T-helper 17 cell (primary cell): ENCODE measurements at places on chromosomes 7 and 10.

GRCh38 chr7:97090761-97091353 is 26.6 kb upstream of the SDHAF3 start:
- no peak for DNase-seq

GRCh38 chr7:14144538-14144937 is 155.1 kb upstream of the ETV1 start:
- no peak for DNase-seq

DNA sequence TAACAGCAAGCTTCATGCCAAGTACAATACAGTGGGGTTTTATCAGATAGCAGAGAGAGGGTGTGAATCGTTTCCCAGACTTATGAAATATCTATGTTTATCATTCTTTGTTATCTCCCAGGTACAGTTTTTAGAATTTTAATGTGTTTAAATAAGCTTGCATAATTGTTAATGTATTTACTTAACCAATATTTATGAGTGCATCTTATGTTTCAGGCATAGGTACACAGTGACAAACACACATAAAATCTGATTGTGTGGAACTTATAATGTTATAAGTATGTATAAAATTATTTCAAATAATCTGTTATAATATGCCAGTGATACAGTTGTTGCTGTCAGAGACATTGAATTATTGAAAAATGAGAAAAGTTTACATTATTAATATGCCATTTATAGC is 1011.4 kb upstream of the C7orf33 start:
- DNase-seq, result no peak

- no peak for DNase-seq
These were observed 180.0 kb downstream of the TNS3 start for GRCh38 chr7:47401611-47402570.

GRCh38 chr7:159099711-159100231 is 44.9 kb downstream of the VIPR2 start:
- DNase-seq, result no peak

GRCh38 chr7:108077709-108078108 is 52.5 kb downstream of the LAMB4 start:
- DNase-seq, result no peak

- no peak for DNase-seq
These were observed 4.8 kb downstream of the ADCYAP1R1 start for GRCh38 chr7:31056775-31057346.

- no peak for DNase-seq
These were observed 40.0 kb downstream of the NACAD start for GRCh38 chr7:45048748-45049147.

DNA sequence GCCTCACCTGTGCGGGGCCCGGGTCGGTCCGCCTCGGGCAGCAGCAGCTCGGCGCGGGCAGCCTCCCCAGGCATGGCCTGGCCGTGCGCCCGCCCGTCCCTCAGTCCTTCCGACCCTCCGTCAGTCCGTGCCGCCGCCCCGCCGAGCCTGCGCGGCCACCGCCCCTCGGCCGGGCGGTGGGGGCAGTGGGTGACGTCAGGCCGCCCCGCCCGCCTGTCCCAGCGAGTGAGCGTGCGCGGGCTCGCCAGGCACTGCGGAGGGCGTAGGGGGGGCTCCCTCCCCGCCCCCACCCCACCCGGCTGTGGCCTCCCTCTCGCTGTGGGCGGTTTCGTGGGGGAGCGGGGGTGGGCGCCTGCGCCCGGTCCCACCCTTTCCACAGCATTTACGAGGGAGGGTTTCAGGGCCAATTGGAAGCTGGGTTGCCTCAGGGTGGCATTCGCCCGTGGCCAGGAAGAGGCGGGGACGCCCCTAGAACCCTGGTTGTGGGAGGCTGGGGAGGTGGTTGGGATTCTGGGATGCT is at the start of gene NACAD:
NACAD (minus strand) TSS at position 149 of the 520 bp plus-strand sequence; CDS start at position 74, 75 bp downstream.
- no peak for DNase-seq

GRCh38 chr7:39465055-39465929 is 100.9 kb upstream of the YAE1 start:
- DNase-seq, result no peak

DNA sequence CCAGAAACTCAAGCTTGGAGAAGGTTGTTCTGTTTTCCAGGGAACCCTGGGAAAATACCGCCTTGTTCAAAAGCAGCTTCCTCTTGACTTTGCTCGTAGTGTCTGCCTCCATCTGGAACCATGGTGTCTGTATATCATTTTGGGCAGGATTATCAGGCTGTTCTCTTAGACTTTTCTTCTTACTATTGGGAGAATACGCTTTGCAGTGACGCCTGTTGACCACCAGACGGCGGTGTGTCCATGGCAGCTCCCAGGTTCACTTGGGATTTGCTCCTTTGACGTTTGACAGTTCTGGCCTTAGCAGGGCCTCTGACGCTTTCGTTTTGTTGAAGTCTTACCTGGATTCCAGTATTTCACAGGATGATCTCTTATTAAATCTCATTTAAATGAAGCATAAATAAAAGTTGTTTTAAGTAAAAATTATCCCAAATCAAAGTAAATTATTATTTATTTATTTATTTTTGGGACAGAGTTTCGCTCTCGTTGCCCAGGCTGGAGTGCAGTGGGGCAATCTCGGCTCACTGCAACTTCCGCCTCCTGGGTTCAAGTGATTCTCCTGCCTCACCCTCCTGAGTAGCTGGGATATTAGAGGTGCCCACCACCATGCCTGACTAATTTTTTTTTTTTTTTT is 41.8 kb upstream of the GJD4 start:
- DNase-seq, result peak; percentile 17

- no peak for DNase-seq
These were observed 63.1 kb downstream of the CARD11 start for GRCh38 chr7:2980401-2981102.

DNA sequence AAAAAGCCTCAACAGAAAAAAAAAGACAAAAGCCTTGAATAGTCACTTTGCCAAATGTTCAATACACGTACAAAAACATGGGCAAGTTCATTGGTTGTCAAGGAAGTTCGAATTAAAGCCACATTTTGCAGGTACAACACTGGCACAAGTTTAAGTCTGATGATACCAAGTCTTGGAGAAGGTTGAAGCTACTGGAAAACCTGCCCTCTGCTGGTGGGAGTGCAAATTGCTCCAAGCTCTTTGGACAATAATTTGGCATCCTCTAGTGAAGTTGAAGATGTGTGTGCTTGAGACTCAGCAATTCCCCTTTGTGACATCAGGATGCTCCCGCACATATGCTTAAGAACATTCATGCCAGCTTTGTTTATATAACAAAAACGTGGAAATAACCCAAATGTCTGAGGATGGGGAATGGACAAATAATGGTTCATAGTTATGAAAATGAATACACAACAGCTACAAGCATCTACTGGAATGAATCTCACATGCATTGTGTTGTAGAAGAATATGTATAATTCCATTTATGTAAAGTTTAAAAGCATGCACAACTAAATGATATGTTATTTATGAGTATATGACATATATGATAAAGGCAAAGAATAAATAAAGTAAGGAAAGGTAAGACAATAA is 120.0 kb upstream of the PLPP4 start:
- no peak for DNase-seq

GRCh38 chr10:70268376-70268775 is 15.4 kb downstream of the NPFFR1 start:
- no peak for DNase-seq

- no peak for DNase-seq
These were observed 84.6 kb downstream of the PDGFA start for GRCh38 chr7:434891-435629.

DNA sequence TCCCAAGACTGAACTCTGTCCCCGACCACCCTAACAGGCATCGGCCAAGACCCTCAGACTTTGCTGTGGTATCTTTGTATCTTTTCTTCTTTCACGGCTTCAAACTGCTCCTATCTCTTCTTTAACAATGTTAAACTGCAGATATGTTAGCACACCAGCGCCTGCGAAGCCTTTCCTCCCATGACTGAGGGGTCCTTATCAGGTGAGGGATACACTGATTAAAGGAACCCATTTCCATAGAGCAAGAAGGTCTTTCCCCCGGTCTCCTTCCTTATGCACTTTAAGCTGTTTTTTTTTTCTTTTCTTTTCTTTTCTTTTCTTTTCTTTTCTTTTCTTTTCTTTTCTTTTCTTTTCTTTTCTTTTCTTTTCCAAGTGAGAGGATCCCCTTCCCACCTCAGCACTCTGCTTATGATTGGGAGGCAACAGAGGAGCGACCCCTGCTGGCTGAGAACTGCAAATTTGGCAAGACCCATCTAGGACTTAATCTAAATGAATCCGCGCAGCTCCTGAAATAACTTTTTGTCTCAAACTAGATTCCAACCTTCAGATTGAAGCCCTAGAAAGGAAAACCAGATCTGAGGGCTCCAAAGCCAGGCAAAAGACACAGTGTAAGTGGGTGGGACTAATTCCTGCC is 109.9 kb downstream of the ITGB8 start:
- DNase-seq, result no peak

DNA sequence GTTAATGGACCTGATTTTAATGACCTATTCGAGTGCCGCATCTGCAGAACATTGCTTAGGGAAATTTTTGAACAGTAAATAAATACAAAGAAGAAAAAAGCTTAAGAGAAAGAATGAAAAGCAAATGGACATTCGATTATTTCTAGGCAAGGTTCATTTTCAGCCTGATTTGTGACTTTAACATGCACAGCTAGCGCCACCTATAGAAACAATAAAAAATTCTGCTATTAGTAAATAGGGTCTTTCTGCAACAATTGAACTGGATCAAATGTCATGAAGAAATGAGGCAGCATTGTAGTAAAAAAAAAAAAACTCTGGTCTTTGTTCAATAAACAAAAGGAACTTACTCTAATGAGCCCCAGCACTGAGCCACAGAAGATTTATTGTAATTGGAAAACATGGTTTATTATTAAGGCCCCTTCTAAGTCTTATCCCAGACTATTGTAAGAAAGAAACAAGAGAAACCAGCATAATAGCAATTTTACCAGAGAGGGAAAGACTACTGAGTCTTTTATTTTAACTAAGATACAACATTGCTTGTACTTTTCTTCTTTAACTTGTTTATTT is 41.4 kb upstream of the GHITM start:
- no peak for DNase-seq

- no peak for DNase-seq
These were observed 45.9 kb upstream of the ATP6V0A4 start for GRCh38 chr7:138843632-138844580.

DNA sequence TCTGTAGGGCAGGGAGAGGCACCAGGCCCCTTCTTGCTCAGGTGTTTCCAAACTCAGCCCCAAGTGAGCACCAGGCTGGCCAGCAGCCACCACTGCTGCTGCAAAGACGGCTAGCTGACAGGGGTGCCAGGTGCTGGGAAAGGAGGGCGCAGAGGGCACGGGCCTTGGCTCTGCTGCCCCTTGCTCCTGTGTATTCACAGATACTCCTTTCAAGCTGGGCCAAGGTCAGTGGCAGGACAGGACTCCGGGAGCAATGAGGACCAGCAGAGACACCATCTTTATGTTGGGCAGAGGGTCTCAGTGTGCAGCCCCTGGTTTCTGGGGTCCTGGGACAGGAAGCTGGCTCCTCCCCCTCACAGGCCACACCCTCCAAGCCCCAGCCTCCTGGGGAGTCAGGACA is 110.1 kb downstream of the SMURF1 start:
- no peak for DNase-seq

- DNase-seq, result no peak
These were observed 54.9 kb downstream of the KCNH2 start for GRCh38 chr7:150923196-150923595.

DNA sequence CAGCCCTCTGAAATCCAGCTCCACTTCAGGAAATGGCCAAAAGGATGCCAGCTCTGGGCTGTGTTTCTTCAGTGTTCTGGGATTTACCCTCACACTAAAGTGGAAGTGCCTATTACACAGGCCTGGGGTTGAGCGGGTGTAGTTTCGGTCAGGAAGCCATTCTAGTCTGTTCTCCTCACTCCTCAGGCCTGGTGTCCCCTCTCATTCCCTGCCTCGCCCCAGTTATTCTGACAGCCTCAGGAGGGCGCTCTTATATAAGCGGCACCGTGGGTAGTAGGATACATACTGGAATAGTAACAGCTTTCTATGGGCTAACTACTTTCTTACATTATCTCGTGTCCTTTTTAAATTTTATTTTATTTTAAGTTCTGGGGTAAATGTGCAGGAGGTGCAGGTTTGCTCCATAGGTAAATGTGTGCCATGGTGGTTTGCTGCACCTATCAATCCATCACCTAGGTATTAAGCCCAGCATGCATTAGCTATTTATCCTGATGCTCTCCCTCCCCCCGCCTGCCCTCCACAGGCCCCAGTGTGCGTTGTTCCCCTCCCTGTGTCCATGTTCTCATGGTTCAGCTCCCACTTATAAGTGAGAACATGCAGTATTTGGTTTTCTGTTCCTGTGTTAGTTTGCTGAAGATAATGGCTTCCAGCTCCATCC is 12.2 kb upstream of the LGI1 start:
- DNase-seq, result no peak

DNA sequence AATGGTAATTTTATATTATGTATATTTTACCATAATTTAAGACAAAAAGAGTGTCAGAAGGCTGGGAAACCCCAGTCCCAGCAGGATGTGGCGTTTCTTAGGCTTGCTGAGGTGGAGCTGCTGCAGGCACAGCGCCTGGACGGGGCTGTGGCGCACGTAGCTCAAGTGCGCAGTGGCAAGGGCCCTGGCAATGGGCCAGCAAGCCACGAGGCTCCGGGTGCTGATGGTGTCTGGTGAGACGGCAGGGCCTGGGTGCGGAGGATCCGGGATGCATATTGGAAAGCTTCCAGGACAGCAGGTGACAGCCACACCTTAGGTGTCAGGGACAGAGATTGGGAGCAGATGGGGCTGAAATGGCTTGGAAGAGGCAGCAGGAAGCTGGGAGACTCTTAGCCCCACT is 37.2 kb downstream of the CLEC2L start:
- DNase-seq, result no peak

DNA sequence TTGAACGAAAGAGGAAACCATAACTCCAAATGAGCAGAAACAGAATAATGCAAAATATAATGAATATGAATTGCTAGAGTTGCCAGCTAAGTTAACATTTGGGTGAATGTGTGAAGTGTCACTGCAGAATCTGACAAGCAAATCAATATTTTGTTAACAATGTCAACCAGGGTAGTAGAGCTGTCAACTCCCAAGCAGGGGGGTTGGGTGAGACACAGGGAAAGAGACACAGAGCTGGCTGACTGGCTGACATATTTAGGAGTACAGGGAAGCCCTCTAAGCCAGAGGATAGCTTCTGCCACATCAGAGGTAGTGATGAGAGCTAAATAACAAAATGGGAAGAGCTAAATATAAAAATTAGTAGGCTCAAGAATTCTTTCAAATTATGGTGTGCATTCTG is 393.1 kb upstream of the KCND2 start:
- no peak for DNase-seq

- no peak for DNase-seq
These were observed 121.1 kb downstream of the GPR85 start for GRCh38 chr7:112965506-112965905.

- DNase-seq, result no peak
These were observed 52.0 kb downstream of the TASOR2 start for GRCh38 chr10:5736591-5736990.
